Stimulated activated CD8-positive, alpha-beta memory T cell treated with anti-CD3 and anti-CD28 coated beads, Interleukin-4, amount 100 ng/mL, for 4 hours (primary cell): ENCODE measurements at places on chromosomes 7 and 10.

GRCh38 chr10:88987243-88987725, 3.3 kb upstream of the FAS start:
- no peak for DNase-seq

DNA sequence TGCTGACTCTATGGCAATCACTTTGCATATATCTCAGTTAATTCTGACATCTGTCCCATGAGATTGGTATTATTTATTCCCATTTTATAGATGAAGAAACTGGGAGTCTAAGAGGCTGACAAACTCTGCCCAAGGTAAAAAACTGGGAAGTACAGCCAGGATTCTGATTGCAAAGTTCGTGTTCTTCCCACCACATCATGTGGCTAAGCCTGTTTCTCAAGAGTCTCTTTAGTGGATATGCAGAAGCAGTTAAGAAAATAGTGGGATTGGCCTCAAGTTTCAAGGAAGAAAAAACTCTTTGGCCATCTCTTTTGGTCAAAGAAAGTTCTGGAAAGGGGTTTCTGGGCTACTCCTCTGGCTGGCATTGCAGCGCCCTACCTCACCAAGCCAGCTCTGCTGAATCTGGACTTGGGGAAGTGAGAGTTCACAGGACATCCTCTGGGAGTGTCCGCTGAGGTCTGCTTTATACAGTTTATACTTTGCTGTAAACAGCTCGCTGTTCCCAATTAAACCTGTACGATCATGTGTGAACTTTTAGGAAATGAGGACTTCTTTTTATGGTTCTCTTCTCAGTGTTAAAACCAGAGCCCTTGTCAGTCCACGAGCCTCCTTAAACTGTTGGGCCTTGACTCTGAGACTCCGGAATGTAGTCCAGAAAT, 12.2 kb upstream of the BMPR1A start:
- no peak for DNase-seq

- no peak for DNase-seq
Measured at GRCh38 chr7:21357151-21358097, 70.5 kb upstream of the SP4 start.

- no peak for DNase-seq
Measured at GRCh38 chr10:130512936-130513335, 376.7 kb downstream of the GLRX3 start.

DNA sequence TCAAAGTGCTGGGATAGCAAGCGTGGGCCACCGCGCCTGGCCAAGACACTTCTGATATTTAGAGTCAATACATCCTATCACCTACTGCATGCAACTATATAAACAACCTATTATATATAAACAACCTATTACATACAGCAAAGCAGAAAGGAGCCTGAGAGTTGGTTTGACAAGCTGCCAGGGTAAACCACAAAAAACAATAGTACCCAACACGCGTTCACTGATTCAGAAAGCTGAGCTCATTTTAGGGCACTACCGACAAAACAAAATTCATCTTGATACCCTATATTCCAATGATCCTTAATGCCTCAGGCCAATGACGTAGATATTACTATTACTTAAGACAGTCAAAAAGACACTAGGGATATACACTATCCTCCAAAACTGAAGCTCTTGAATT, 16.2 kb downstream of the MALSU1 start:
- DNase-seq, result no peak
